ENCODE measurements at places on chromosomes 12 and 14. TPM values are rescaled to one million over a fixed set of nuclear protein-coding genes. Genes with fewer than 3 reads are reported as not detected.
A peak's percentile ranks its signal among the peaks of the same experiment; 100 is the strongest.

DNA sequence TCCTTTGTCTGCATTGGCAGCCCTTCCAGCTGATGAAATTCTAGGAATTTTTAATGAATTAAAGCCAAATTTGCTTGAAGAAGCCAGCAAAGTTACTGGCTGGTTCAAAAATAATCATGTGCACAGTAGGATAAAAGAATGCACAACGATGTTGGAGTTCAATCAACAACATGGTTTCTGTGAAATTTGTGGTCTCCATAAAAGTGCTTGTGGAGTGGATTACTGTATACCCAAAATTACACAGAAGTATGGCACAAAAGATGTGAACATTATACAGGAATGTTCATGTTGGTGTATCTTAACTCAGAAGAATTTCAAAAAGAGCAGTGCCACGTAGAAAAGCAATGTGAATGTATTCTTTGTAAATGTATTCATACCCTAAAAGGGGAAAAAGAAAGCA, 105.0 kb upstream of the METAP2 start:
- no peaks in the 10 kb centered on the region for H3K36me3 ChIP-seq
- H3K27ac ChIP-seq = no peak overlapping the region
- no peak for DNase-seq
- no peaks in the 10 kb centered on the region for H3K4me1 ChIP-seq
- H3K27me3 ChIP-seq = no peaks in the 10 kb centered on the region

DNA sequence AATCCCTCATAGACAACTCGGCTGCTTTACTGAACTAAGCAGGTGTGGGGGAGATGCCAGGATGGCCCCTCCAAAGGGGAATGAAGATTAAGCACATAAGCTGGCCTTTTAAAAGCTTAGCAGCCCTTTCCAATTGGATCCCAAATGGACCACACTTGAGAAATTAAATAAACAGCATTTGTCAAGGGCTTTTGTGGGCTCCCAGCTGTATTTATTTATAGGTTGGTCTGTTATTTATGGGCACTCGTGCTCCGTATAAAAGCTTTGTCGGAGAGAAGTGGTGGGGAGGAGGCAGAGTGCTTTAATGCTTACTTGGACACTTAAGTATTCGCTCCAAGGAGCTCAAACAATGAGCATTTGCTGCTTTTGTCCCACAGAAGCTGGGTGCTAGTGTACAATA, 580.2 kb downstream of the MED13L start:
- no peak for DNase-seq
- no peak overlapping the region for H3K27ac ChIP-seq
- H3K4me1 ChIP-seq = no peaks in the 10 kb centered on the region
- no peaks in the 10 kb centered on the region for H3K36me3 ChIP-seq
- H3K4me3 ChIP-seq = no peak overlapping the region

The ALKBH2 gene
- total RNA-seq = 22.5 TPM

- H3K36me3 ChIP-seq = no peaks in the 10 kb centered on the region
- DNase-seq = no peak
- H3K4me3 ChIP-seq = no peak overlapping the region
- peak overlapping the region; percentile 71 for H3K27ac ChIP-seq
- H3K4me1 ChIP-seq = peaks cover 37% of the 10 kb centered on the region
Measured at GRCh38 chr14:103445806-103446205, 60.6 kb downstream of the MARK3 start.

The SLC2A14 gene
- total RNA-seq = not detected

The AKAP6 gene
- total RNA-seq = 31.4 TPM

- no peaks in the 10 kb centered on the region for H3K27me3 ChIP-seq
- DNase-seq = no peak
- no peaks in the 10 kb centered on the region for H3K36me3 ChIP-seq
Measured at GRCh38 chr14:32109676-32110547, 32.8 kb downstream of the ARHGAP5 start.

DNA sequence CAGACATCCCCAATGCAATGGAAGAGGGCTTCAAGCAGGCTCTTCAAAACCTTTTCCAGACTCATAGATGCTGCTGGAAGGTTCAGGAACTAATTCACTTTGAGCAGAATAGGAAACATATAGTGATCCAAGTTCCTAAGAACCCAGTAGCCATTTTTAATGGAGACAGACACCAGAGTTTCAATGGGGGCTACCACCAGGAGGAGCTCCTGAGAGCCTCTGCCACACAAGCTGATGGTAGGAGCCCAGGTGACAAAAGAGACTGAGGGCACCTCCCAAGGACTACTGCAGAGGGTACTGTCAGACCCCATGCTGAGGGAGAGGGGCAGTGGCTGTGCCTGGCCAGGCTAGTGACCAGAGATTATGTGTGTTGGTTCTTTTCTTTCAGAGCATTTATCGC, 45.9 kb downstream of the IFNG start:
- no peaks in the 10 kb centered on the region for H3K27me3 ChIP-seq
- no peak for DNase-seq
- no peaks in the 10 kb centered on the region for H3K36me3 ChIP-seq
- no peak overlapping the region for H3K27ac ChIP-seq
- no peak overlapping the region for H3K4me3 ChIP-seq

DNA sequence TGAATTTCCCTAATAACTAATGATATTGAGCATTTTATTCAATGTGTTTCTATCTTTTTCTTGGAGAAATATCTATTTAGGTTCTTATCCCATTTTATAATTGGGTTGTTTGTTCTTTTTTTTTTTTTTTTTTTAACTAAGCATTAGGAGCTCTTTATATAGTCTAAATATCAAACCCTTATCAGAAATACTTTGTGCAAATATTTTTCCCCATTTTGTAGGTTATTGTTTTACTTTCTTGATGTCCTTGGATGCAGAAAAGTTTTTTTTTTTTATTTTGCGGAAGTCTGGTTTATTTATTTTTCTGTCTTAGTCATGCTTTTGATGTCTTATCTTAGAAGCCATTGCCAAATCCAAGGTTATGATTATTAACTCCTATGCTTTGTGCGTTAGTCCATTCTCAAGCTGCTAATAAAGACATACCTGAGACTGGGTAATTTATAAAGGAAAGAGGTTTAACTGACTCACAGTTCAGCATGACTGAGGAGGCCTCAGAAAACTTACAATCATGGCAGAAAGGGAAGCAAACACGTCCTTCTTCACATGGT, 434.3 kb upstream of the TBX3 start:
- H3K4me1 ChIP-seq = no peaks in the 10 kb centered on the region
- H3K36me3 ChIP-seq = no peaks in the 10 kb centered on the region
- no peak overlapping the region for H3K4me3 ChIP-seq
- no peak for DNase-seq
- no peak overlapping the region for H3K27ac ChIP-seq

The GALNT16 gene
- total RNA-seq = 0.15 TPM

GRCh38 chr12:10457760-10458159, 4.6 kb upstream of the KLRC1 start:
- H3K4me1 ChIP-seq = no peaks in the 10 kb centered on the region
- H3K4me3 ChIP-seq = no peak overlapping the region
- H3K27ac ChIP-seq = no peak overlapping the region
- no peaks in the 10 kb centered on the region for H3K27me3 ChIP-seq

GRCh38 chr12:100987552-100988521, 193.3 kb downstream of the ANO4 start:
- DNase-seq = no peak
- no peak overlapping the region for H3K4me3 ChIP-seq
- H3K27ac ChIP-seq = no peak overlapping the region
- no peaks in the 10 kb centered on the region for H3K36me3 ChIP-seq
